Trophoblast cell (in vitro differentiated cells and primary cell): ENCODE measurements at places on chromosomes 5 and 9.

DNA sequence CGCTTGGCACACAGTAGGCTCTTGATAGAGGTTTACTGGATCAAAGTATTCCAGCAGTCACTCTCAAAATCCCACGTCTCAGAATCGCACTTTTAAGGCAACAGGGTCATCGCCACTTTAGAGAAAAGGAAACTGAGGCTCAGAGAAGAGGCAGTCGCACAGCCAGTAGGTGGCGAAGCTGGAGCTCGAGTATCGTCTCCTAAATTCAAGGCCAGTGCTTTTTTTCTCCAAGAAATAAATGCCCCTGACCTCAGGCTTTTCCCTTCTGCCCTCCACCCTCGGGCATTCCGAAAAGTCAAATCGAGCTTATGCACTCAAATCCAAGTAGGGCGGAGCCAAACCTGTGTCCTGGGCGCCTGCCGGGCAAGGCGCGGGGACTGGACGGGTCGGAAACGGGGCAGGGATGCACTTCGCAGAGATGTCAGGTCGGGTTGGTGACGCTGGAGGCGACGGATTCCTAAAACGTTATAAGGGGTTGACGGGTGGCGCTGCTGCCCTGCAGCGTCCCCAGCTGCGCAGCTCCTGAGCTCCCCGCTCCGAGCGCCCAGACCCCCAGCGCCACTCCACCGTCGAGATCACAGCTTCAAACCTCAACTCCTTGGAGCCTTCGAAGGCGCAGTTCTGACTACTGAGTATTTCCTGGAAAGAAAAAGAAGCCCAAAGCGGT is 4.7 kb upstream of the FOXB2 start:
- no peak for DNase-seq

DNA sequence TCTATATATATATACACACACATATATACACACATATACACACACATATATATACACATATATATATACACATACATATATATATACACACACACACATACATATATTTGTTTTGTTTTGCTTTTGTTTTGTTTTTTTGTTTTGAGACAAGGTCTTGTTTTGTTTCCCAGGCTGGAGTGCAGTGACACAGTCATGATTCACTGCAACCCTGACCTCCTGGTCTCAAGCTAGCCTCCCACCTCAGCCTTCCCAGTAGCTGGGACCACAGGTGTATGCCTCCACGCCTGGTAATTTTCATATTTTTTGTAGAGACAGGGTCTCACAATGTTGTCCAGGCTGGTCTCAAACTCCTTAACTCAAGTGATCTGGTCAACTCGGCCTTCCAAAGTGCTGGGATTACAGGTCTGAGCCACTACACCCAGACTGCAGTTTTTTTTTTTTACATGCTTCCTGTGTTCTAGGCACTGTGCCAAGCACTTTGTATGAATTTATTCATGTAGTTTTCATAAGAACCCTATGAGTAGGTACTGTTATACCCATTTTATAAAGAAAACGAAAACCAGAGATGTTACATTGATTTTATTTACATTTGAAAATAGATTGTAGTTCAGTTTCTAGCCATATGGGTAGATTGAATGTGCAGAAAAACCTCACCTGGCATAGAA is 120.7 kb downstream of the PBX3 start:
- no peak for DNase-seq

DNA sequence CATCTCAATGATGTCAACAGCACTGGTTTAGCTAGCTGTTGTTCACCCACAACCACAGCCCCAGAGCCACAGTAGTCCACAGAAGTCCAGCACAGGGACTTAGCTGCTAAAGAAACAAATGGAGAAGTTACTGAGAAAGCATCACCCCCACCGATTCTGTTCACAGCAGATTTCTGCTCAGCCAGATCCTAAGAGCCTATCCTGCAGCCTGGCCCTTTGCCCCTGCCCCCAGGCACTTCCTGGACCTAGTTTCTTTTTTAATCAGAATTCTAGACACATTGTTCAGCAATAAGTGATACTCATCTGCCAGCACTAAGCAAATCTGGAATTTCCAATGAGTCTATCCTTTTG is 7.4 kb downstream of the B4GALT1 start:
- peak; percentile 80 for DNase-seq

GRCh38 chr9:93097511-93098201 is 1.6 kb downstream of the CARD19 start:
- DNase-seq = no peak

- no peak for DNase-seq
Observed at GRCh38 chr5:68226546-68227073, 11.1 kb downstream of the PIK3R1 start.

GRCh38 chr5:150085191-150085912 is 1.0 kb downstream of the CSF1R start:
- DNase-seq = no peak

DNA sequence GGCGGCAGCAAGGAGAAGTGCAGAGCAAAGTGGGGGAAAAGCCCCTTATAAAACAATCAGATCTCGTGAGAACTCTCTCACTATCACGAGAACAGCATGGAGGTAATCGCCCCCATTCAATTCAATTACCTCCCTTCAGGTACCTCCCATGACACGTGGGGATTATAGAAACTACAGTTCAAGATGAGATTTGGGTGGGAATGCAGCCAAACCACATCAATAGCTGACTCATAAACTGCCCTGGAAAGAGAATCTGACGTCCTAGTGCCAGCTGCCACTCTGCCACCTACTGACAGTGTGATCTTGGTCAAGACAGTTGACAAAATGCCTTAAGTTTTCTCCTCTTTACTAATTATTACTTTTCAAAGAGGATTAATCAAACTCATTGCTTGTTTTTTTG is 128.3 kb downstream of the GPBP1 start:
- peak; percentile 14 for DNase-seq

DNA sequence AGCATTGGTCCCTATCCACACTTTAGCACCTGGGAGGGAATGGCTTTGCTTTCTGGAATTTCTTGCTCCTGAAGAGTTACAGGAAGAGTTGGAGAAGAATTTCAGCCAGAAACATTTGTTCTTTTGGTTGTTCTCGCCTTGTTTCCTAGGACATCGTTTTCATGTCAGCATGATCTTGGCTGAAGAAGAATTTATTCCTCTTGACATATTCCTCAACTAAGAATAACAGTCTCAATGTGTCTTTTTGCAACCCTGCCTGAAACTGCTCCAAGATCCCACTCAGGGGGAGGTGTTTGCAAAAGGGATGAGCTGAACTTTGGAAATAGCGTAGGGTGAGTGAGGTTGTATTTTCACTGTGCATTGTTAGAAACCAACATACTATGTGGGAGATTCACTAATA is 26.1 kb downstream of the MAMDC2 start:
- DNase-seq = no peak

DNA sequence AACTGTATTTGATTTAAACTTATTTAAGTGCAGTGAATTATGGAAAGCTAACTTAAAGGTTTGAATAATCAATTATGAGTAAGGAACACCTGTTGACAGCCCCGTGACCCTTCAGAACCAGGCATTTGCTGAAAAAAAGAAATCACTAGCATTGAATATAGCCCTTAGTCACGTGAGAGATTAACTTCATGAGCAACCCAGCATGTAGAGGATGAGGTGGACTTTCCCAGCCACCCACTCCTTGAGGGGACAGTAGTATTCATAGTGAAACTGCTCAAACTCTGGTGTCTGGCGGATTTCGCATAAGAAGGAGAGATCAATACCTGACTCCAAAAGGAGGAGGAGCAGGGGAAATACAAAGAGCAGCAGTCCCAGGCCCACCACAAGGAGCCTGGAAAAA is 184.8 kb upstream of the RASEF start:
- DNase-seq = no peak

GRCh38 chr5:33995865-33996264 is 11.4 kb upstream of the SLC45A2 start:
- DNase-seq = no peak

DNA sequence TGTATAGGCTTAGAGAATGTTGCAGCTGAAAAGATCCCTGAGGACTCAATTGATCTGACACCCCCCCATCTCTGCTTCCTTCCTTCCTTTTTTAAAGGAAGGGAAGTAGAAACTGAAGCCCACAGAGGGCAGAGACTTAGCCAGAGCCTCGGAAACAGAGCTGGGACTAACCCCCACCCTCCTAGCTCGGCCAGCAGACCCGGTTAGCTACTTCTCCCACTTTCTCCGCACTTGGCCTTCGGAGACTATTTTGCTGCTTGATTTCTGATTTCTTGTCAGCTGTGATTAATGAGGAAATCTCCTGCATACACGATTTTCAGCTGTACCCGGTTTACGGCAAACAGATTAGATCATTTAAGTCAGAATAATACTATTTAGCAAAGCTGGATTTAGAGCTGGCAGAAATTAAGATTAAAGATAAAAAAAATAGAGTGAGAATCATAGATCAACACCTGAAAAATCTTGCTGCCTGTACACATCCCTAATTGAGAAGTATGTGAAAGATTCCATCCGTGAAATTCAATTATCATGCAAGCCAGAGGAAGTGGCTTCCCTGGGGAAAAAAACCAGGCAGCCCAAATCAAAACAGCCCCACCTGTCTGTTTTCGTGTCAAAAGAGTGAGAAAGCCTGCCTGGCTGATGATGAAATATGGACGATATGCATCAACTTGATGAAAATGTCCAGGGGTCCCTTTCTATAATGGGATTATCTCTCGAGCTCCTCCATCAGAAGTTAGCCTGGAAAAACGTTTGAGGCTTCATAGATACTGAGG is 159.5 kb upstream of the SHB start:
- DNase-seq = peak; percentile 52

- no peak for DNase-seq
Observed at GRCh38 chr9:135924628-135925338, 17.4 kb upstream of the CAMSAP1 start.

GRCh38 chr9:21381448-21382339 is 3.5 kb downstream of the IFNA2 start:
- DNase-seq = peak; percentile 46

GRCh38 chr9:72113056-72113455 is 36.2 kb upstream of the GDA start:
- DNase-seq = no peak

- DNase-seq = no peak
Observed at GRCh38 chr9:82363198-82363597, 374.6 kb downstream of the SPATA31D1 start.

- no peak for DNase-seq
Observed at GRCh38 chr9:90810691-90811090, 9.1 kb downstream of the SYK start.

DNA sequence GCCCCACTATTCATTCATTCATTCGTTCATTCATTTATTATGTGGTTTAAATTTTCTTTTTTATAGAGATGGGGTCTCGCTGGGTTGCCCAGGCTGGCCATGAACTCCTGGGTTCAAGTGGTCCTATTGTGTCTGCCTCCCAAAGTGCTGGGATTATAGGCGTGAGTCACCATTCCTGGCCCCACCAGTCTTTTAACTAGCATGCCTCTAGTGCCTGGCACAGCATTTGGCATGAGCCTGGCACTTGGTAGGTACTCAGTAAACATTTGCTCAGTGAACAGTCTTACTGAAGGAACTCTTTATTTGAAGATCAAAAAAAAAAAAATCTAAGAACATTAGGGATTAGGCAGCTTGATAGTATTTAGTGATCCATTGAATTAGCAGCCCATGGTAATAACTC is 98.1 kb downstream of the KDM4C start:
- no peak for DNase-seq

GRCh38 chr5:83253720-83254119 is 176.4 kb downstream of the XRCC4 start:
- DNase-seq = no peak

DNA sequence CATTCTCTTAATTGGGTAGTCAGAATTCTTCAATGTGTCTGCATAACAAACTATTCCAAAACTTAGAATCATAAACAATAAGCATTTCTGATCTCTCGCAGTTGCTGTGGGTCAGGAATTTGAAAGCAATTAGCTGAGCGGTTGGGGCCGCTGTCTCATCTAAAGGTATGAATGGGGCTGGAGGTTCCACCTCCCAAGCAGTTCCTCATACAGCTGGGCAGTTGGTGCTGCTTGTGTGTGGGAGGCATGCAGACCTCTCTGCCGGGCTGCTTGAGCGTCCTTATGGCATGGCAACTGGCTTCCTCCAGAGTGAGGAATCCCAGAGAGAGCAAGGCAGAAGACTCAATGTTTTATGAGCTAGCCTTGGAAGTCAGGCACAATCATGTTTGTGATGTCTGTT is 30.2 kb upstream of the SEMA4D start:
- peak; percentile 92 for DNase-seq

DNA sequence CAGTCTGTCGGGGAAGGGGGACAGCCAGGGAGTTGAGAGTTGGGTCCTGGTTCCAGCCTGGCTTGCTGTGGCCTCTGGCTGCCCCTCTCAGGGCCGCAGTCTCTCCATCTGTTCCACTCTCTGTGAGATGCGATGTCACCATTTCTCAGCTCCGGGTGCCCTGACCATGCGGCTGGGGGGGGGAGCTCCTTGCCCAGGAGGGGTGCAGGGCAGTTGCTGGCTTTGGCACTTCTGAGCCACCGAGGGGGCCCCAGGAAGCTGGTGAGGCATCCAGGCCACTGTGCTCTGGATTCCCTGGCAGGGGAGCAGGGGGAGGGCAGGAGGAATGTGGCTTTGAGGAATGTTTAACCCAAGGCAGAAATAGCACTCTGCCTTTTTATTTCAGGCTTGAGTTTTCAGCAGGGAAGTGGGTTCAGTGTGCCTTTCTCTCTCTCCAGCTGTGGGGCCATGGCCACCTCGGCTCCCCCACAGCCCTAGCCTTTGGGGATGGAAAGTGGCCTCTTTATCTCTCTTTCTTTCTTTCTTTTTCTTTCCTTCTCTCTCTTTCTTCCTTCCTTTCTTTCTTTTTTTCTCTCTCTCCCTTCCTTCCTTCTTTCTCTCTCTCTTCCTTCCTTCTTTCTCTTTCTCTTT is 11.0 kb downstream of the NCS1 start:
- DNase-seq = peak; percentile 33

DNA sequence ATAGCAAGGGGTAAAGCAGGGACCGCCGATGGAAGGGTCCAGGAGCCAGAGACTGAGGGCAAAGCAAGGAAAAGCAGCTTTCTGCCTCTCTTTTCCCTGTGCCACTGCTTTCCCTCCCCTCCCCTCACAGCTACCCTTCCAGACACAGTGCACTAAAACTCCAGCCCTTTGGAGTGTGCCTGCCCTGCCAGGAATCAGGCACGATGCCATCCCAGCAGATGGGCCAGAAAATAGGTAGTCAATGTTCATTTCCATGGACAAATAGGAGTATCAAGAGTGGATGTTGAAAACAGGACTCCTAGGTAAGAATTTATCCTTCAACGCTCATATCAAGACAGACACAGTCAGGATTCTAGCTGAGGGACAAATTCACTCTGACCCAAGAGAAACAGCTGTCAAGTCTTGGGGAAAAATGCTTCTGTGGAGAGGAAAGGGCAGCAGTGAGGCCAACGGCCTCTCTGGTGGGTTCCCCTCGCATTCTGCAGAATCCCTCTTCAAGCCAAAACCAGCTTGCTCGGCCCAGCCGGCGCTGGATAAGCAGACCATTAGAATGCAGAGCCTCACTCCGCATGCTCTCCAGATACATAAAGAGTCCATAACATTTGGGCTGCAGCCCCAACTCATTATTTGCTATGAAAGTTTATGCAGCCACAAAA is 138.0 kb downstream of the CAAP1 start:
- DNase-seq = no peak

GRCh38 chr9:16519001-16519400 is 351.5 kb downstream of the BNC2 start:
- no peak for DNase-seq

- no peak for DNase-seq
Observed at GRCh38 chr9:109379513-109379912, 58.7 kb upstream of the EPB41L4B start.
